ENCODE measurements at places on chromosomes 7 and 10.

DNA sequence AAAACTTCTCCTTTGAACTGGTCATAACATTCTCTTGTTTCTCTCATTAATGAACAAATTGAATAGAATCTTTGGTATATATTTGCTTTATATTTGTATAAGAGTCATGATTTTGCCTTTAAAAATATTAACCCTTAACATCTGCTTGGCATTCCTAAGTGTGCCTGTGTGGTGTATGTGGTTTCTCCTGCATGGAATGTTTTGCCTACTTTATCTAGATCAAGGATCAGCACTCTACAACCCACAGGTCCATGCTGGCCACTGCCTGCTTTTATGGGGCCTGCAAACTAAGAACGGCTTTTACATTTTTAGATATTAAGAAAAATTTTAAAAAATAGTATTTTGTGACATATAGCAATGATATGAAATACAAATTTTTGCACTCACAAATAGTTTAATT is 4.3 kb upstream of the LAMB4 start:
- DNase-seq = no peak

DNA sequence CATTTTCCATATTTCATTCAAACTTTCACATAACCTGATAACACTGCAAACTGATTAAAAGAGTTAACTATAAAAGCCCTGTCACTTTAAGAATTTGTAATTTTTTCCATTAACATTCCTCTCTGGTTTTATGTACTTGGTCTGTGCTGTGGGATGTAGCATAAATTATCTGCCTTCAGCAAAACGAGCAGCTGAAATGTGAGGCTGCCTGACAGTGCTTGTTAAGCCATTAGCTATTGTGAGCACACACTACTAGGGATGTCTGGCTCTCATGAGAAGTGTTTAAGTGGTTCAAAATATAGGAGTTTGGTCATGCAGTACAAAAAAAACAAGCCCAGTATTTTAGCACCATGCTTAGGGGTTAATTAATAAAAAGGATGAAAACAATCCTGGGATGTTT is 63.0 kb downstream of the HOXA1 start:
- no peak for DNase-seq

DNA sequence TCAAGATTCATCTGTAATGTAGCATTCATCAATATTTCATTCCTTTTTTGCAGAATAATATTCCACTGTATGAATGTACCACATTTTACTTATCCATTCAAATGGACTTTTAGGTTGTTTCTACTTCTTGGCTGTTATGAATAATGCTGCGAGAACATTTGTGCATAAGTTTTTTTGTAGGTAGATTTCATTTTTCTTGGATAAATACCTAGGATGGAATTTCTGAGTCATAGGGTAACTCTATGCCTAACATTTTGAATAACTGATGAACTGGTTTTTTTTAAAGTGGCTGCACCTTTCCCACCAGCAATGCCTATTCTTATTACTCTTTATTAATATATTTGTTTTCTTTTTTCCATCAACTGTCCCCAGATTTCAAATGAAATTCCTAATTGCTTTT is 9.1 kb upstream of the XPNPEP1 start:
- DNase-seq = no peak

GRCh38 chr7:114910787-114911186 is 11.1 kb upstream of the MDFIC start:
- DNase-seq = no peak

DNA sequence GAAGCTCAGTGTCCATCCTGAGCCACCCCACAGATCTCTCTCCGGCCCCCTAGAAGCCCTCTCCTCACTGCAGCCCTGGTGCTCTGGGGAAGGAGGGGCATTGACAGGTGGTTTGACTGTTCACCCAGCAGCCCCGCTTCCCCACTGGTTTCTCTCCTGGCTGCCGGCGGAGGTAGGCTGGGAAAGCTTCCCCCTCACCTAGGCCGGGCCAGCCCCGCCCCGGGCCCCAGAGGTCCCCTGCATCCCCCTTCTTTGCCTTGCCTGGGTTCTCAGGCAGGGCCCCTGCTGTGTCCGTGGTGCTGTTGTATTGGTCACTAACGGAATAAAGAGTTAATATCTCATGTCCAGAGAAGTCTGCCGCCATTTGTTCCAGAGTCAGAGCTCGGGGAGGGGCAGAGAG is 21.2 kb downstream of the CLEC2L start:
- no peak for DNase-seq

All from CD4-positive, alpha-beta T cell treated with Interleukin-2 at 100 ng/mL for 4 hours (primary cell).